ENCODE measurements at places on chromosomes 6 and 20. TPM values are rescaled to one million over a fixed set of nuclear protein-coding genes. Genes with fewer than 3 reads are reported as not detected.

MYLK4 gene
- 0.24 TPM for total RNA-seq

PRPF6 gene
- 62.6 TPM for total RNA-seq

GHRH gene
- total RNA-seq = not detected

TPBG gene
- total RNA-seq = 46.7 TPM

SIM1 gene
- not detected for total RNA-seq

MYCT1 gene
- not detected for total RNA-seq

HLA-DQB1 gene
- 1.7 TPM for total RNA-seq

ULBP2 gene
- 8.3 TPM for total RNA-seq

TINAG gene
- total RNA-seq = not detected

DNA sequence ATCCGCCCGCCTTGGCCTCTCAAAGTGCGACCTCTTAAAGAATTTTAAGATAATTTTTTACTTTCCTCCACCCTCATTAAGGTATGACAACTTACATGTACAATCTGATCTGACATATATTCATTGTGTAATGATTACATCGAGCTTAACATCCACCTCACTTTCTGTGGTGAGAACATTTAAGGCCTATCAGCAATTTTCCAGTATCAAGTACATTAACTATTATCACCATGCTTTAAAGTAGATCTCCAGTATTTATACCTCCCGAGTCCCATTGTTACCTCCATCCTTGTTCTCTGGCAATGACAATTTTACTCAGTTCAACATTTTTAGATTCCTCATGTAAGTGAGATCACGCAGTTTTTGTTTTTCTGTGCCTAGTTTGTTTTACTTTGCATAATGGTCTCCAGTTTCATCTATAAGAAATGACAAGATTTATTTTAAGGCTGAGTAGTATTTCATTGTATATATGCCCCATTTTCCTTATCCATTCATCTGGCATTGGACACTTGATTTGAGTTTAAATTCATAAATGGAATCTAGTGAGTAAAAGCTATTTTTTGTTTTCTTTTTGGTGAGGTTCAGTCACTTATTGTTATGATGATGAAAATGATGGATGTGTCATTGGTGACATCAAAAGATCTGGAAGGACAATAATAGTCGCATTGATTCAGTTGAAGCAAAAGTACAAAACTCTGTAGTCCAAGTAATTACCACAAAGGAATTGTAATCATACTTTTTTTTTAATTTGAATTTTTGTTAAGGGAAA is 87.0 kb downstream of the OR2B2 start:
- DNase-seq = no peak

DNA sequence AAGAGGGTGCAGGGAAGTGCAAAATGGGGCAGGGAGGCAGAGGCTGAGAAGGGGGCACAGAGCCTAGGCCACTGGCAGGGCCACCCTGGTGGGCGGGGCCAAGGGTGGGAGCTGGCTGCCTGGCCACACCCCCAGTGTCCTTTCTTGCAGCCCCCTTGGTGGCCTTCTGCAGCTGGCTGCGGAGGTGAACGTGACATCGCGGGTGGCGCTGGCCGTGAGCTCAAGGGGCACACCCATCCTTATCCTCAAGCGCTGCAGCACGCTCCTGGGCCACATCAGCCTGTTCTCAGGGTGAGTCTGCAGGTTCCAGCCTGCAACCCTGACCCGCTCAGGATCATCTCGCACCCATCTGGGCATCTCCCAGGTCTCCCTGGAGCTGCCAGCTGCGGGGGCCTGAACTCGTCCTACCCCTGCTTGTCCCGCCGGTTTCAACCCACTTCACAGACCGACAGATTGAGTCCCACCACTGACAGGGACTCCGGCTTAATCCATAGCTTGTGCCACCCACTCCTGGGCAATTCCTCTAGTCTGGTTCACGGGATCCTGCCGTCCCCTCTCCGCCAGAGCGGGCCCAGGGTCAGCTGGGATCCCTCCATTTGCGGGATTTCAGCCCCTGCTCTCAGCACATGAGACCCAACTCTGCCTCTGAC is 6.2 kb downstream of the BPIFB3 start:
- DNase-seq = no peak

DNA sequence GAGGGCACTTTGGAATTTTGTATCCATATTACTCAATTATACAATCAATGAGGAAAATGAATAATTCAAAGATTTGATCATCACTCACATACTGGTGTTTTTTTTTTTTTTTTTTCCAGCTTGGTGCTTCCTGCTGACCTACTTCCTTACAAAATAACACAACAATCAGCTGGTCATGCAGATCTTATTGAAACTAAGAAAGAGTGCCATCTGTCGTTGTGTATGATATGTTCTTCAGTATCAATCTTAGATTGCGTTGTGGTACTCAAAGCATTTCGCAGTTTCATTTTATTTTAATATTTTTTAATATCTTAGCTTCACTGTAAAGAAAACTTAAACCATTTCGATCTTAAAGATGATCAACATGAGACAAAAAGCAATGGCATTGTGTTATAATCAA is 155.6 kb downstream of the OGFRL1 start:
- no peak for DNase-seq

DNA sequence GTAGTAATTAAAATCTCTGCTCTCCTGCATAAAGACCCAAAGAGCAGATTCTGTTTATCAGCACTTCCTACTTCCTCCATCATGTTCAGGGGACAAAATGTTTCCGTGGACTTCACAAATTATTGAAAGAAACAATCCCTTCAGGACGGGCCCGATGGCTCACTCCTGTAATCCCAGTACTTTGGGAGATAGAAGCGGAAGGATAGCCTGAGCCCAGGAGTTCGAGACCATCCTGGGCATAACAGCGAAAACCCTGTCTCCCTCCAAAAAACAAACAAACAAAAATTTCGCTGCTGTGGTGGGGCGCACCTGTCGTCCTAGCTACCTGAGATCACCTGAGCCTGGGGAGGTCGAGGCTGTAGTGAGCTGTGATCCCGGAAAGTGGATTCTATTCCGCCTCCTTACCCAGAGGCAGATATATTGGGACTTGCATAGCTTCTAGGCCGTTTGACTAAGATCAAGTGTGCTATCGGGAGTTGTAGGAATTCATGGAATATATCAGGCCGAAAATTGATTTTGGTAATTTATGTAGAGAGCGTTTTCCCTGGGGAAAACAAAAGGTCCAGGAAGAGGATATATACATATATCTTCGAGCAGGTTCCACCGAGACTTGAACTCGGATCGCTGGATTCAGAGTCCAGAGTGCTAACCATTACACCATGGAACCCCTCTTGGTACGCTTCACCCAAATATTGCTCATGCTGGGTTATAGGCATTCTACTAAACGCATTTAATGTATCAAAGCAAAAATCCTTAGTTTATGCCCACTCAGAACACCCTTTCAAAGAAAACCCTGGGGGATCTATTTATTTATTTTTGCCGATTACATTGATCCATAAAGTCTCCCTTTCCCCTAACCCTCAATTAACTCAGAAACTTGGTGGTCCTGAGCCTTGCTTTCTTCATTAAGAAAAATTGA is 74.5 kb upstream of the ZNF184 start:
- peak; percentile 76 for DNase-seq

- DNase-seq = no peak
Measured at GRCh38 chr20:32559753-32560380, 25.3 kb downstream of the NOL4L start.

GRCh38 chr6:118249680-118250079 is 298.4 kb upstream of the PLN start:
- DNase-seq = no peak

DNA sequence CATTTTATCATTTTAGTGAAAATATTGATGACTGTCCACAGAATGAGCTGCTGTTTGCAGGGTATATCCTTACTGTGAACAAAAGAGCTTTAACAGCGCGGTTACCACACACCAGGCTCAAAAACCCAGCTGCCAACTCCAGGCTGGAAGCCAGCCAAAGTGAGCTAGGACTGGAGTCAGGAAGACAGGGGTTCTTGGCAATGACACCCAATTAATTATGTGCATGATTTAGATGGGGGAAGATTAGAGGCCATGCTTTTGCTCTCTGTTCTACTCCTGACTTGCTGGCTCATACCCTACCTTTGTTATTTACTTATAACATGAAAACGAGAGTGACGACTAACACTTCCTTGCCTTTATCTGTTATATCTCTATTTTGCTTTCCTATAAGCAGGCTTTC is 128.9 kb upstream of the SHLD1 start:
- no peak for DNase-seq

DNA sequence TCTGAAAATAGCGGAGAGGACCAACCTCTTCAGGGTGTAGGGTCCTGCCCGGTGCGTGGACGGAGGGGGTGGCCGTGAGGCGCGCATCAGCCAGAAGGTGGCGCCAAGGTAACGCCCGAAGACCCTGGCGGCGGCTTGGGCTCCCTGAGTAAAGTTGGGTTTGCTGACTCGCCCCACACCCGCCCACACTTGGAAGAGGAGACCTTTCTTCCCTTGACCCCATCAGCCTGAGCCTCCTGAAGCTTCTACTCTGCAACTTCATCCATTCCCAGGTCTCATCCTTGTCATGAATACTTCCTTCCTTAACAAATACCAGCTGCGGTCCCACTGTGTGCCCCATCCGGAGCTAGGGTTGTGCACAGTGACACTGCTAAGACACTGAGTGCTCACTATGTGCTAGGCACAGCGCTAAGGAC is 14.6 kb downstream of the CD40 start:
- peak; percentile 26 for DNase-seq

DNA sequence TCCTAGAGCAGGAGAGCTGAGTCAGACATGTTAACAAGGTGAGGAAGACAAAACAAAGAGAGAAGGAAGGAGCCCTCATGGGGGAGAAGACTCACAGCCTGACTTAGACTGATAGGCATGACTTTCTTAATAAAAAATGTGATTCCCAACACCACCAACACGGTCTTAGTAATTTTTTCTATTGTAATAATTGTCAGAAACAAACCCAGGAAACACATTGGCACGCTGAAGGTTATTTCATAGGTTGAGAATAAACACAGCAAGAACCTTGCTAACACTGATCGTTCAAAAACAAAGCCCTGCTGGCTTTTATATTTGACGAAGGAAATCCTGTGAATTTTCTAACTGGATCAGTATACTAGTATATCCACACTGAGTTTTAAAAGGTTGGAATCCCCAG is 286.8 kb downstream of the HACE1 start:
- peak; percentile 47 for DNase-seq

DNA sequence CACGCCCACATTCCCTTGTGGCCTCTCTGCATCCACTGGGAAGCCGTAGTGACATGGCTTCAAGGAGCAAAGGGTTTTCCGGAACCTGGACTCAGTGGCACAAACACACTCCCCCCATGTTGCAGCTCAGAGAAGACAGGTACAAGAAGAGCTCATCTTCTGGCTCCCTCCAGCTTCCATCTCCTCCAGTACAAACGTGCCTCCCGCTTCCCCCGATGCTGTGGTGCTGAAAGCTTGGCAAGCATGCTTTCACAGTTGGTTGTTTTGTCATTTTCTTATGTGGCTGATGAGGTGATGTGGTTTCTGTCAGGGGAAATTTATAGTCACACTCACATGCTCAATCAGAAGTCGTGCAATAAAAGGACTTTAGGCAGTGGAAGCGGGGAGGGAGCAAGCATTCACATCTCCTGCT is 258.5 kb downstream of the KIF16B start:
- no peak for DNase-seq

DNA sequence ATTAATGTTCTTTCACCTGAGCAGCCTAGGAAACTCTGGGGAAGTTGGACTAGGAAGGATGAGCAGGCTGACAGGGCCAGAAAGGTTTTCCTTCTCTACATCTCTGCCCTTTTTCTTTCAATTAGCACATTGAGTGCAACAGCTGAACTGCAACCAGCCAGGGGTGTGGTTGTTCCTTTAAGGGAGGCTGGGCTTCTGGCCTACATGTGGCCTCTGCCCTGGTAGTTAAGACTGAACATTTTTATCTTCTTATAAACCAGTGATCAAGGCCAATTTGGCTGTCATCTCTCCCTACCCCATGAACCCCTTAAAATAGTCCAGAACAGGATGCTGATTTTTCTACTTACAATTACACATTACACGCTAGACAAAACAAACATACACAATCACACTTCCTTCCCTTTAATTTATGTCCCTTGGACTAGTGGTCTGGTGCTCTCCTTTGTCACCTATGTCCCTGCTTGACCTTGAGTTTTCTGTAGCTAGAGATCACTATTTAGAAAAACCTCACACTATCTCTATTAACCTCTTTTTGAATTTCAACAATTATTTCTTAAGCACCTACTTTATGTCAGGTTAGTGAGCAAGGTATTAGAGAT is 60.3 kb downstream of the RNF217 start:
- DNase-seq = no peak

- peak; percentile 50 for DNase-seq
Measured at GRCh38 chr20:7159903-7160302, 392.4 kb downstream of the BMP2 start.

DNA sequence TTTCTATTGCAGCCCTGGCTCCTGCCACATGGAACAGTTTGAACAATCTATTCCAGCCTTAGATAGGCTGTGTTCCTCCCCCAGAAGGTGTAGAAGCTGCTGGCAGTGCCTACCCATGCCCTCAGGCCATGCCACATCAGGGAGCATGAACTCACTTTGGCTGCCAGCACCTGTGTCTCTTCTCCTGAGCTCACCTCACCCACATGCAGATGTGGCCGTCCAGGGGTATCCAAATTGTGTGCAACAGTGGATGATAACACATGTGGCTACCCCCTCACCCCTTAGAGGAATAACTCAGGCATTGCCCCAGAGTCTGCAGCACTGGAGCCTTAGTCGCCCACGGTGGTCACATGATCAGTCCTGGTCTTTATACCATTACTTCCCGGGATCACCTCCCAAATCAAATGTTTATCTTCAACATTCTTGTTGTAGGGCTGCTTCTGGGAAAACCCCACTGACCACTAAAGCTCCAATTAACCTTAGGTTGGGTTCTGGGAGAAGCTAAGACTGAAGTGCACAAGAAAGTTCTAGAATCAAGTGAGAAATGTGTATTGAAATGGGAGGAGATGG is 110.4 kb downstream of the BANF2 start:
- no peak for DNase-seq

GRCh38 chr20:62056377-62056776 is 9.3 kb downstream of the TAF4 start:
- no peak for DNase-seq

- DNase-seq = no peak
Measured at GRCh38 chr20:62832212-62832922, 15.5 kb downstream of the COL9A3 start.

- no peak for DNase-seq
Measured at GRCh38 chr6:101445527-101445926, 52.0 kb downstream of the GRIK2 start.

DNA sequence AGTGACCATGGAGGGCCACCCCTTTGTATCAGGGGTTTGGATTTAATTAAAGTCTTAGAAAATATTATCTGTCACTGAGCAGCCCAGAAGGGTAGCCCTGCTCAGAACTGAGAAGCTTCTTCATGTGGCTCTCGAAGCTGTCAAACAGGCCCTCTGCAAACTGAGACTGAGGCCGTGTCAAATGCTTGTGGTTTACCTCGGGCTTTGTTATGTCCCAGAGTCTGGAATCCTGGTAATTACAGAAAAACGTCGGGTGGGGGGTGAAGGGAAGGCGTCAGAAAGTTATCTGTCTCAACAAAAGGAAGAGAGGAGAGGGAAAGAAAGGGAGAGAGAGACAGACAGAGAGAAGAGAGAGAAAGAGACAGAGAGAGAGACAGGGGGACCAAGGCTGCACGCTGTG is 200.8 kb downstream of the BMP7 start:
- DNase-seq = no peak

- DNase-seq = no peak
Measured at GRCh38 chr6:170368544-170368943, 62.0 kb downstream of the FAM120B start.

GRCh38 chr6:148983966-148984365 is 237.1 kb downstream of the UST start:
- no peak for DNase-seq

- DNase-seq = no peak
Measured at GRCh38 chr20:38674765-38675133, 49.5 kb upstream of the SLC32A1 start.
